ENCODE measurements at places on chromosomes 2 and 18. TPM values are rescaled to one million over a fixed set of nuclear protein-coding genes. Genes with fewer than 3 reads are reported as not detected.

The IL18R1 gene
- total RNA-seq, result 53.1 TPM

The SESTD1 gene
- 15.4 TPM for total RNA-seq

The TMEM247 gene
- not detected for total RNA-seq

The TNFAIP6 gene
- not detected for total RNA-seq

The SP140 gene
- 57.5 TPM for total RNA-seq

The IHH gene
- not detected for total RNA-seq

The LDLRAD4 gene
- 35.7 TPM for total RNA-seq

DNA sequence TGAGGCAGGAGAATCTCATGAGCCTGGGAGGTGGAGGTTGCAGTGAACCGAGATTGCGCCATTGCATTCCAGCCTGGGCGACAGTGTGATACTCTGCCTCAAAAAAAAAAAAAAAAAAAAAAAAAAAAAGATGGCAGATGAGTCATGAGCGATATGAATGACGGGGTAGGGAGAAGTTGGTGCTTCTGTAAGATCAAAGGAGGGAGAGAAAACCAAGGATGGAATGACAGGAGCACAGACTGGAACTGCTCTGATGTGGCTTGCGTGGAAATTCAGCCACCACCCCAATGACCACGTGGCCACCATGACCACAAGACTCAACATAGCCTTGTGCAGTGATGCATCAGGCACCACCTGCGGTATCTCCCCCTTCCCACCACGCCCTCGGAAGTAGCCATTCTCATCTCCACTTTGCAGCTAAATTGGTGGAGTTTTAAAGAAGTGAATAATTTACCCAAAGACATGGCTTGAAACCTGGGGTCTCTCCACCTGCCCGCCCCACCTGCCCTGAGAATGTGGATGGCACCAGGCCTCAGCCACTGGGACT is 96.0 kb downstream of the ACKR3 start:
- no peak overlapping the region for H3K27ac ChIP-seq
- H3K27me3 ChIP-seq, result peaks cover 9% of the 10 kb centered on the region
- DNase-seq, result no peak
- no peak overlapping the region for H3K4me3 ChIP-seq
- no peaks in the 10 kb centered on the region for H3K4me1 ChIP-seq

DNA sequence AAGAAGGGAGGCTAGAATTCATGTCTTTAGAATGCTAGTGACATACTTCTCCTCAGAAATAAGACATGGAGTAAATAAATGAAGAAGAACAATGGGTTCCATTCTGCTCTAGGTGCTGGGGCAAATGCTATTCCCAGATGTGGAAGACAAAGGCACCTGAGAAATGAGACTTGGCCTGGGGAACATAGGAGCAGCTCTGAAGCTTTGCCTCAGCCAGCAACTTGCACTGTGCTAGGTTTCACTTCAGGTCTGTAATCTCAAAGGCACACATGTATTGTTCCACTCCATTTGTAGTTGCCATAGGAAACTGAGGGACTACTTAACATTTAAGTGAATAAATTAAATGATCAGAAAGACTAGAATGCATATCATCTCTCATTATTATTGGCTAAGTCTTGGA is 538.9 kb upstream of the REG3G start:
- H3K27ac ChIP-seq, result no peak overlapping the region
- H3K27me3 ChIP-seq, result no peaks in the 10 kb centered on the region
- H3K36me3 ChIP-seq, result no peaks in the 10 kb centered on the region

GRCh38 chr2:169344736-169345485 is 17.4 kb downstream of the LRP2 start:
- no peaks in the 10 kb centered on the region for H3K4me1 ChIP-seq
- H3K36me3 ChIP-seq, result no peaks in the 10 kb centered on the region
- no peak overlapping the region for H3K4me3 ChIP-seq
- no peak overlapping the region for H3K27ac ChIP-seq

- no peaks in the 10 kb centered on the region for H3K4me1 ChIP-seq
- H3K36me3 ChIP-seq, result no peaks in the 10 kb centered on the region
- H3K27ac ChIP-seq, result no peak overlapping the region
- H3K27me3 ChIP-seq, result no peaks in the 10 kb centered on the region
Observed at GRCh38 chr2:23235292-23235691, 149.7 kb upstream of the KLHL29 start.

DNA sequence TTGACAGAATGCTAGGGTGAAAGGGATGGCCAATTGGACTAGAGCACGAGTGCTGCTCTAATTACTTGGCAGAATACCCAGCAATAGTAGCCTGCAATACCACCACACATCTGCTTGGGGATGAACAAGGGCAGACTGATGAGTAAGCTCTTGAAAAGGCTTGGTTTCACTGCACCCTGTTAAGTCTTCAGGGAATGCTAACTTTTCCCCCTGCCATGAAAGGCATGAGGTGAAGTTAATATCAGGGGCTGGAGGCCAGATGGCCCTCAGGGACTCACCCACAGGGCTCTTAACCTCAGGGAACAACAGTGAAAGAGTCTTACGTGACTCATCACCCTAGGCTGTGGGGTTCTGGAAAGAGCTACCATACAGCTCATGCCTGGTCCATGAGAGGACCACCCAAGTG is 51.7 kb upstream of the MYL1 start:
- H3K4me1 ChIP-seq, result no peaks in the 10 kb centered on the region
- no peak overlapping the region for H3K4me3 ChIP-seq
- H3K36me3 ChIP-seq, result no peaks in the 10 kb centered on the region
- no peaks in the 10 kb centered on the region for H3K27me3 ChIP-seq
- no peak overlapping the region for H3K27ac ChIP-seq
- no peak for DNase-seq

DNA sequence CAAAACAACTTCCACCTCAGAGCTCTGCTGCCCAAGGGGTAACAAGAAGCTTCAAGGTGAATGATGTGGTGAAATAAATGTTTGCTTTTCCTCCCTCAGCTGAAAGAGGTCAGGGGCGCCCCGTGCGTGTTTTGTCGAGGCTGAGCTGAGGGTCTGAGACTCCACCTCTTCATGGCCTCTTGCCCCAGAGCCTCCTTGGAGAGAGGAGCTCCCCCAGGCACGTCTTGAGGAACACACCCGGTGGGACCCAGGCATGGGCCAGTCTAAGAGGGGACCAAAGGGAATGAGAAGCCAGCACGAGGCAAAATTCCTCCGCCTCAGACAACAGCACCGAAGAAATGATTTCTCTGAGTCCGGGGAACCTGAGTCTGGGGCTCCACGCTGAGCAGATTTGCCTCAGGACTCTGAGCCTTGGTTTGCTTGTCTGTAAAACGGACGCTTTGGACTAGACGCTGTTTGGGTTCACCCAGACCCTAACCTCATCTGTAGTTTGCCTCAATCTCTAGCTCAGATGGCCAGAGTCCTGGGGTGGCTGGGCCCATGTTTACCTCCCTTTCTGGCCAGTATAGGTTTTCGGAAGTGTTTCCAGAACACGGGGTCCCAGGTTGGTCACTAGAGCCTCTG is 56.4 kb upstream of the ODC1 start:
- H3K4me1 ChIP-seq, result no peaks in the 10 kb centered on the region
- DNase-seq, result no peak
- no peaks in the 10 kb centered on the region for H3K36me3 ChIP-seq
- H3K4me3 ChIP-seq, result no peak overlapping the region

- no peak overlapping the region for H3K27ac ChIP-seq
- no peaks in the 10 kb centered on the region for H3K36me3 ChIP-seq
- peaks cover 5% of the 10 kb centered on the region for H3K27me3 ChIP-seq
- DNase-seq, result no peak
- peaks cover 4% of the 10 kb centered on the region for H3K4me1 ChIP-seq
Observed at GRCh38 chr2:231933916-231934401, 7.8 kb upstream of the NPPC start.

GRCh38 chr2:150627526-150627925 is 140.1 kb upstream of the RND3 start:
- DNase-seq, result no peak
- no peaks in the 10 kb centered on the region for H3K4me1 ChIP-seq
- no peak overlapping the region for H3K27ac ChIP-seq

- no peaks in the 10 kb centered on the region for H3K27me3 ChIP-seq
- H3K4me1 ChIP-seq, result peaks cover 23% of the 10 kb centered on the region
- H3K36me3 ChIP-seq, result peaks cover 11% of the 10 kb centered on the region
- no peak overlapping the region for H3K4me3 ChIP-seq
Observed at GRCh38 chr2:42693688-42694479, 70.1 kb downstream of the OXER1 start.

- DNase-seq, result peak; percentile 26
- no peak overlapping the region for H3K27ac ChIP-seq
- H3K4me1 ChIP-seq, result peaks cover 9% of the 10 kb centered on the region
Observed at GRCh38 chr18:49127471-49128190, 176.9 kb upstream of the SMAD7 start.

DNA sequence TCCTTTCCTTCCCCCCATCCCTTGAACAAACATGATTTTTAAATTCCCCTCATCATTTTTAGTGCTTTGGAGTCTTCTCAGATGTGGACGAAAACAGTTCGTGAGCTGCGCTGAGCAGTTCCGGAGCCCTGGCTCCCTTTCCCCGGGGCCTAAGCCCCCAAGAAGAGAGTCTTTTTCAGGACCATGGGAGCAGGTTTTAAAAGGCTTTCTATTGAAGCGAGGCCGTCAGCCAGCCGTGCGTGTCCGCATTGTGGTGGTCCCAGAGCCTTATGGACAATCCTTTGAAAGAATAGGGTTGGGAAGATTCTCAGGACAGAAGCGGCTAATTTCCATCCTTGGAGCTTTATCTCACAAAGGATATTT is 290.7 kb downstream of the SOX11 start:
- H3K27ac ChIP-seq, result no peak overlapping the region
- H3K4me1 ChIP-seq, result peaks cover 2% of the 10 kb centered on the region
- no peaks in the 10 kb centered on the region for H3K36me3 ChIP-seq
- no peak overlapping the region for H3K4me3 ChIP-seq
- no peaks in the 10 kb centered on the region for H3K27me3 ChIP-seq

- DNase-seq, result no peak
- H3K4me1 ChIP-seq, result no peaks in the 10 kb centered on the region
- H3K27ac ChIP-seq, result no peak overlapping the region
- H3K36me3 ChIP-seq, result no peaks in the 10 kb centered on the region
- H3K4me3 ChIP-seq, result no peak overlapping the region
Observed at GRCh38 chr2:66496670-66497420, 61.9 kb downstream of the MEIS1 start.

All from activated CD8-positive, alpha-beta T cell treated with anti-CD3 and anti-CD28 coated beads, Interleukin-2, amount 10 ng/mL, durations not matched to agents 7 days and 5 days (primary cell).